ENCODE measurements at places on chromosomes 5 and 9.

- DNase-seq = no peak
Observed at GRCh38 chr9:128365525-128365924, 5.6 kb upstream of the URM1 start.

- DNase-seq = no peak
Observed at GRCh38 chr5:151661968-151662732, 24.6 kb downstream of the SPARC start.

- no peak for DNase-seq
Observed at GRCh38 chr5:137058089-137058488, 441.0 kb downstream of the SPOCK1 start.

- no peak for DNase-seq
Observed at GRCh38 chr9:87189006-87189405, 241.7 kb upstream of the GAS1 start.

DNA sequence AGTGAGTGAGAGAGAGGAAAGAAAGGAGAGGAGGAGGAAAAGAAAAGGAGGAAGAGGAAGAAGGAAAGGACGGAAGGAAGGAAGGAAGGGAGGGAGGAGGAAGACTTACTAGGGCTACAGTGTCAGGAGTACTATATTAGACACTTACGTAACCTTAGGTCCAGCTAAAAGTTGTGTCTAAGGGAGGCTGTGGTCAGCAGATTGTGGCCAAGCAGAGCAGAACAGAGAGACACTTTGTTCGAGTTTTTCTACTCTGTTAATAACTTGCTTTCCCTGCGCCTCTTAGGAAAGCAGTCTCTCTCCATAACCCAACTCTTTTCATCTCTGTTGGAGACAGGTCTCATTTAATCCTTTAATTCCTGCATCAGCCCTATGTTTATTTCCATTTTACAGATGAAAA, 138.9 kb downstream of the KCNN2 start:
- no peak for DNase-seq

- no peak for DNase-seq
Observed at GRCh38 chr5:41787265-41787664, 83.0 kb downstream of the OXCT1 start.

DNA sequence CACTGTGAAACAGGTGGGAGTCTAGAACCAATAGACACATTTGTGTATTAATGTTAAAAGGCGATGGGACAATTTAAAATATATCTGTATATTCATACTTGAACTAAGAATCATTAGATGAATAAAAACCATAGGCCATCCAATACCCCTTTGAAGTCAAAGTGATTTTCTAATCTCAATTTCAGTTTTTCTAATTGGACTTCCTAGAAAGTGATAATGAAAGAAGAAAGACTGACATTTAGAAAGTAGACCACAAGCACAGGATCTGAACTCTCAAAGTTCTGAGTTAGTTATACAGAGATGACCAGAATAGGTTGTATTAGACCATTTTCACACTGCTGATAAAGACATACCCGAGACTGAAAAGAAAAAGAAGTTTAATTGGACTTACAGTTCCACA, 412.8 kb upstream of the PIK3R1 start:
- DNase-seq = no peak

GRCh38 chr9:129895376-129896268, 60.4 kb downstream of the USP20 start:
- no peak for DNase-seq

- DNase-seq = no peak
Observed at GRCh38 chr9:105608721-105609598, 51.0 kb downstream of the FKTN start.

- no peak for DNase-seq
Observed at GRCh38 chr5:146458894-146459293, 11.8 kb downstream of the TCERG1 start.

GRCh38 chr9:103471241-103471640, 476.1 kb downstream of the CYLC2 start:
- no peak for DNase-seq

DNA sequence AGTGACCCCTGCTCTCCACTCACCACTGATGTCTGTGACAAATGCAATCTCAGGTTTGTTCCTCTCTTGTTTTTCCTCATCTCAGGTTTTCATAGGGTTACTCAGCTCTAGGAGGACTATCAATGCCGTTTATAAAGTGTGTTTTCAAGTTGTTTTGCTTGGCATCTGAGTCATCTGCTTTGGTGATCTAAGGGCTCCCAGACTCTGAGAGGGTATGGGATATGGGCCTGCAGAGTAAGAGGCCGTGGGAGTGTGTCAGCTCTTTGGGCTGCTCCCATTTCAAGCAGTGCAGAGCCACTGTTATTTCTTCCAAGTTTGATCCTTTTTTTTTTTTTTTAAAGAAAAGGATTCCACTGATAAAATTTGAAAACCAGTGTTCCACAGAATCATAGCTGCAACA, 46.3 kb downstream of the NNT start:
- no peak for DNase-seq

Measured in activated CD4-positive, alpha-beta T cell treated with anti-CD3 and anti-CD28 coated beads for 24 hours (primary cell).